ENCODE measurements at places on chromosomes 1 and 21.

GRCh38 chr1:20322825-20323612 lies 32.3 kb downstream of the VWA5B1 start:
- no peak for DNase-seq

- peak; percentile 83 for DNase-seq
Measured at GRCh38 chr1:206864939-206865671, at the start of gene IL20. Gene IL20 (plus strand): TSS chr1:206865623. CDS start chr1:206865853, 230 bp downstream.

- no peak for DNase-seq
Measured at GRCh38 chr1:108016451-108016920, 51.5 kb upstream of the VAV3 start.

GRCh38 chr1:7667625-7668218 lies 103.4 kb upstream of the VAMP3 start:
- peak; percentile 28 for DNase-seq

DNA sequence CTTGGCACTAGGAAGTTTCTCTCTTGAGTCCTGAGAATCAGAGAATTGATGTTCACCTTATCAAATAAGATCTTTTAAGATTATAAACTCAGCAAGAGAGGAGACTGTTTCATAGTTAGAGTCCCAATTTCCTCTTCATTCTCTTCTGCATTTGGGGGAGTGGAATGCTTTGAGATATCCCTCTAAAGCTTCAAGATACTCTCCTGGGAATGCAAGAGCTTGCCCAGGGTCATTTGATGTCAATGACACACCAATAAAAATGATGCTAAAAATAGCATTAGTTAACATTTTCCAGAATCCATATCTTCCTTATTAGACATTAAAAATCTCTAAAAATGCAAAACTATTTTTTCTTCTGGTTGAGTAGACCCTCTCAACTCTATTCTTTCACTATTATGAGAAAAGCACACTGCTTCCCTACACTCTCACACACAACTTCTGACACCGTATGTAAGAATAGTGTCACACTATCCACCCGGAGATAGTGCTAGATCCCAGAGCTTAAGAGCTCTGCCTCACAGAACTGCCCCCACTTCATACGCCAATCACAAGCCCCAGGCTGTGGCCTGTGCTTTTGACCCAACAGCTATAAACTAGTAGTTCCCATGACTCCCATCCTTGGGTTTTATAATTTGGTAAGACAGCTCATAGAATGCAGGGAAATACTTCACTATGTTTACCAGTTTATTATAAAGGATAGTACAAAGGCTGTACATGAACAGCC lies 399.9 kb upstream of the RUNX1 start:
- DNase-seq: no peak

GRCh38 chr1:65872301-65872700 lies 79.6 kb downstream of the PDE4B start:
- no peak for DNase-seq

DNA sequence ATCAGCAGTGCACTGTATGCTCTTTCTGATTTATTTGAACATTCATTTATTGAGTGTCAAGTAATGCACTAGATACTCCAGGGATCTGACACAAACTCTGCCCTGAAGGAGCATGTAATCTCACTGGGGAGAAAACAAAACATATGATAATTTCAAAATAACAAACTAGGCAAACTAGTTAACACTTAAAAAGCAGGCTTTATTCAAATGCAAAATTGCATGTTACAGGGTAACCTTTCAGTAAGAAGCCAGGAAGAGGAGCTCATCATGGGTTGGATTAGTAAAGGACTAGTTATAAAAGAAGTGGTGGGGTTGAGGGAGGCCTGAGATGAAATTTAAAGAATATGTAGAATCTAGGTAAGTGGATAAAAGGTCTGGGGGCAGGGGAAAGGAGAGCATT lies 20.9 kb downstream of the SELL start:
- DNase-seq: no peak

DNA sequence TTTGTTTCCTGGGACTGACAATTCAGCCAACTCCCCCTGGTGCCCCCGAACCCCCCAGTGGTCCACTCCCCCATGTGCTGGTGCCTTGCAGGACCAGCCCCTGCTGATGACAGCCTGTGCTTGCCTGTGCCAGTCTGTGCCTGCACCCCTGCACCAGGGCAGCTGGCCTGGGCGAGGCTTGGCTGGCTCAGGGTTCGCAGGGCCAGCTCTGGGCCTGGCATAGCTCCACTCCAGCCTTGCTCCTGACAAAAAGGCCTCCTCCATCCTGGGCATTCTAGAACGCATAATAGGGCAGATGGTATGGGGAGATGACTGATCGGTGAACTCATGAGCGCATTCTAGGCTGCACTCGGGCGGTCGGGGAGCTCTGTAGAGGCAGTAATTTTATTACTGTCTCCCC lies 5.4 kb downstream of the CNTN2 start:
- DNase-seq: no peak

- no peak for DNase-seq
Measured at GRCh38 chr1:54996359-54996868, 2.3 kb upstream of the BSND start.

DNA sequence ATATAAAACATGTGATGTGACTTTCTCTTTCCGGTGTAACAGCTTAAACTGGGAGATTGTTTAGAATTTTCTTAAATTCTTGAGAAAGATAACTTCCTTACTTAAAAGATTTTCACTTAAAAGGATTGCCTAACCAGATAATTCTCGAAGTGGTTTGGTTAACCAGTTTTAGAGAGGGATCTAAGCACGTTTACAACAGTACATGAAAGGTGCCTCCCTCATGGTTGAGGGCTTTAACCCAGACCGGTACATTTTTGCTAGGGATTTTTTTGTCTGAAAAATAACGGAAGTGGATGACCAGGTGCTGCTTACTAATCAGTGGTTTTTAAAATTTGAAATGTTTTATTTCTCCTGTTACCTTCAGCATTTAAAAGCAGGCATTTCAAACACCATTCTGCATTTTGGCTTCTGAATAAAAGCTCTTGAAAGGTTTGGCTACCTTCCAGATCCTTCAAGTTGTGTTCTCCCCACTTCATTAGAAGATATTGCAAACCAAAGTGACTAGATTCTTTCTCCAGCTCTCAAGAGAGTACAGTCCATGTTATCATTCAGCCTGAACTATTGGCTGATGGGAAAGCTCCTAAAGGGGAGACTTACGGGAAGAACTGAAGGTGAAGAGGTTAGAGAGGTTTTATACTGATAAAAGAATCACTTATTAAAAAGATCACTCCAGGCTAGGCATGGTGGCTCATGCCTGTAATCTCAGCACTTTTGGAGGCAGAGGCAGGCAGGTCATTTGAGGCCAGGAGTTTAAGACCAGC lies 12.8 kb downstream of the S100PBP start:
- no peak for DNase-seq

GRCh38 chr1:86714561-86715244 lies 10.3 kb downstream of the SH3GLB1 start:
- DNase-seq: peak; percentile 54

GRCh38 chr21:37986751-37987399 lies 70.6 kb upstream of the KCNJ6 start:
- DNase-seq: peak; percentile 92

DNA sequence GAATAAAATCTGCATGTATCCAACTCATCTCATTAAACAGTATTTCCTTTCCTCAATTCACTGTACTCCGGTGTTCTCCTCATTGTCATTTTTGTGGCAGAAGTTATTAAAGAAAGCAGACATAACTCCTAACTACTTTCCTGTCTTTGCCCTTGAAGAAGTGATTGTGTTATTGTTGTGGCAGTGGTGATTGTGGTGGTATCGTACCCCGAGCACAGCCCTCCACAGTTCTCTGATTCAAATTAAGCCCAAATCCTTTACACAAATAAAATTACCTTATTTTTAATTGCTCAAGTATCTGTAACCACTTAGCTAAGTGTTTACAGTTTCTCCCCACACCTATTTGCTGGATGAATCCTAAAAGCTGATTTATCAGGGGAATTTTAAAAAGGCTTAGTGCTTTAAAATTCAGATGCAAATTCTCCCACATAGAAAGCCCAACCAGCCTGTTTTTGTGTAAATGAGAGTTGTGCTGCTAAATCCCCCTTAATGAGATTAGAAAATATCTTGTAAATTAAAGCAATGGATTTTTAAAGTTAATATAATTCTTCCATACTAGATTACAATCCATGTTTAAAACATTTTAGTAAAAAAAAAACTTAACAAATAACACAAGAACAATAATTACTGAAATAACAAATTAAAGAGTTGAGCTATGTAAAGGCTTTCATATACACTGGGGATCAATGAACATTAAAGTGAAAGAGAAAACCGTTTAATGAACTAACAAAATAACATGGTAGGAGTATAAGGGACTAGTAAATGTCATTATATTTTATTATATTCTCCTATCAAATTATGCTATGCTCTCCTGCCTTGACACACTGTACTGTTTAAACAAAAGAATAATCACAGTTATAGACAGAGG lies 259.0 kb downstream of the NEGR1 start:
- DNase-seq: no peak

DNA sequence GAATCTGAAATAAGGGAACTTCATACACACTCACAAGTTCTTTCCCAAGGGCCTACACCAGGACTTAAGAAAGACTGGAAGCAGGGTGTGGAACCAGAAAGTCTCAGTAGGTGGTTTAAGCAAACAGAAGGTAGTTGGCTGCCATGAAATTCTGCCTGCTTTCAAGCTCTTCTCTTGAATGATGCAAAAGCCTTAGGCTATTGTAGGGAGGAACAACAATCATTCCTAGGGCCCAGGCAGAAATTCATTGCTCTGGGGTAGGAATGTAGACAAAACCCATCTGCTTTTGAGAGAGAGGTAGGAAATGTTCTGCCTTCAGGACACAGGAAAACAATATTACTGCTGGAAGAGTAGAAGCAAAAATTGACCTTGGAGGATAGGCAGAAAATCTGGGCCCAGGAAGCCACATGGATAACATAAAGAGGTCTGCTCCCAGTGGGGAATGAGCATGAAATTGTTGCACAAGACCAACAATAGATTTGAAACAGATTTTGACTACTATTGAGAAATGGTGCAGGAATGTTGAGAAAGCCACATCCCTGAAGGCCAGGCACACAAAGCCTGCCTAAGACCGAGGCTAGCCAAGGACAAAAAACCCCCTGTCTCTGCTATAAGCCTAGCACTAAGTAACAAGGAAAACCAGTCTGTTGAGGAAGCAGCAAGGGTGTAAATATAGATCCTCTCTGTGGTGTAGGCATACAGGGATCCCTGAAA lies 22.7 kb upstream of the SFT2D2 start:
- DNase-seq: no peak

GRCh38 chr1:235567812-235568503 lies 63.7 kb upstream of the B3GALNT2 start:
- no peak for DNase-seq

DNA sequence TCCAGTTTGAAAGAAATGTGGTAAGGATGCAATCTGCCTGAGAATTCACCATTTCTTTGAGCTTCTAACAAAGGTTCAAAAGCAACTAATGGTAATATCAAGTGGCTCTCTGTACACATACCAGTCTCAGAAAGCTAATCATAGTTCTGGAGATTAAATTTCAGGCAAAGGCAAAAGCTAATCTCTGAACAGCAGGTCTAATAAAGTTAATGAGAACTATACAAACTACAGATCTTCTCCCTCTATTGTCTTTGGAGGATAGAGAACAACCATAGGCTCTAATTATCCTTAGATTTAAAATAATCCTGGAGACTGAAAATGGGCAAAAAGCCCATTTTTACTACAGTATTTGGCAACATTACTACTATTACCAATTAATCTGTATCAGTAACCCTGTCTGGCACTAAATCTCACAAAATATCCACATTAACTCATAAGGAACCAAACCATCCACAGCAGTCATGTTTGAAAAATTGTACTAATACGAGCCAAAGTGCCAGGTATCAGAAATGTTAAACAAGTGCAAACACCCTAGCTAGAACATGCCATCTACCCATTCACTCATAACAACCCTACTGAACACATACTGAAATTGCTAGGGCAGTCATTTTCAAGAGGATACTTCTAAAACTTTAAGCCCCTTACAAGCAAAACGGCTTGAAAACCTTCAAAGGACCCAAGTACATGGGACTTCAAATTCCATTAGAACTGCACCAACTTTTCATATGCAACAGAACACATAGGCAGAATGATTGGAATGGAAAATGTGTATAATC lies 4.8 kb downstream of the DIPK1A start:
- no peak for DNase-seq

DNA sequence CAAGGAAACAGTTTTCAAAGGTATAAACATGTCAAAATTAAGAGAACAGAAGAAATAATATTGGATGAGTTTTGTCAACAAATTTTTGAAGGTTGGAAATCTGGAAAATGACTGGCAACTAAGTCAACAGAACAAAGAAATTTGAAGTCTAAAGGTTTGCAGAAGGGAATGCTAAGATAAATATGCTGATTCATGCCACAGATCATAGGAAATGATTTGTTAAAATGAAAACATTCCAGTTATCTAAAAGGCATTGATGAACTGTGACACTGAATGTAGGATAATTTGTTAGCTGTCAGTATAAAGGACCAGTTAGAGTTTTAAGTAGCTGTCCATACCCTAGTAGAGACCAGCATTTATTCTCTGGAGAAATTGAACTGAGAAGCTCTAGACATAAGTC lies 157.9 kb upstream of the CHRM3 start:
- no peak for DNase-seq

DNA sequence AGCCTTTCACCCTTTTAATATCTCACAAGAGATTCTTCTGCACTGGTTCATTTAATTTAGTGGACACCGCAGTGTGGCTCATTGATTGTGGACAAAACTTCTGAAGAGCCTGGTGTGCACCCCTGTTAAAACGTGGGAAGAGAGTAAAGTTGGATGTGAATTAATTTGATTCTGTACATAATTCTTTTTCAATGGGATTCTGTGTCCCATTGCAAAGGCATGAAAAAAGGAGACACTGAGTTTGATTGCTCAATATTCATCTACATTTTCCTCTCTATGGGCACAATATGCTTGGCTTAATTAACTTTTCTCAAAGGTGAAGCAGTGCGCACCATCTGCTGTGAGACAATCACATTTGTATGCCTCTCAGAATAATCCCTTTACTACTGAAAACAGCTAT lies 95.1 kb downstream of the BARHL2 start:
- DNase-seq: no peak

GRCh38 chr1:89844860-89845259 lies 24.0 kb downstream of the LRRC8D start:
- no peak for DNase-seq

- DNase-seq: no peak
Measured at GRCh38 chr1:25065795-25066238, 135.7 kb upstream of the RUNX3 start.

DNA sequence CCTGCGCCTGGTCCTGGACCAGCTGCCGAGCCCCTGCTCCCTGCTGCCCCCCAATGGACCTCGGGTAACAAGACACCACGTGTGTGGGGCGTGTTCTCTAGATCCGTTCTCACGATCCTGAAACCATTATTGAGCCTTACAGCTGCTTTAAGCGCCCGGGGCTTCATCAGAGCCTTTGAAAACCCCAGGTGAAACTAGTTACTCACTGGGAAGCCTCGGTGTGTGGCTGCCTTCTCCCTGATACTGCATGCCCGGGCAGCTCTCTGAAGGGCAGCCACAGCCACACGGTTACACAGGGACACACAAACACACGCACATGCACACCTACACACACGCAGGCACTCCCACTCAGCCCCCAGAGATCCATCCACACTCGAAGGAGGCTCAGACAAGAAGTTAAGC lies 5.3 kb downstream of the HES2 start:
- no peak for DNase-seq

- no peak for DNase-seq
Measured at GRCh38 chr1:78678324-78678723, 28.7 kb downstream of the IFI44 start.

Measured in LNCaP clone FGC (cell line).